Naive B cell (primary cell): ENCODE measurements at places on chromosomes 16 and 17. TPM values are rescaled to one million over a fixed set of nuclear protein-coding genes. Genes with fewer than 3 reads are reported as not detected.

Gene EXOC3L1
- polyA plus RNA-seq: 0.12 TPM

DNA sequence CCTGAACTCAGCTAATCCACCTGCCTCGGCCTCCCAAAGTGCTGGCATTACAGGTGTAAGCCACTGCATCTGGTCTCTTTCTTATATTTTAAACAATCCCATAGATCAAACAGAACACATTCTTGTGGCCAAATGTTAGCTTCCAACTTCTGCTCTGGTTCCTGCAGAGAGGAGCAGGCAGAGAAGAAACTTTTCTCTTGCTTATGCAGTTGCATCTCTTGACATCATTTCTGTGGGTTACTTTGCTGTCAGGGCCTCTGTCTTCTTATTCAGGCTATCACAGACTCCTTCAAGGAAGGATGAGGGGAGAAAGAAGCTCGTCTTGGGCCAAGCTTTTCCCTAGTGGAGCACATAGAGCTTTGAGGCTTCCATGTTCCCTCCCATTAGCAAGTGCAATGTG is 7.8 kb downstream of the HSD17B2 start:
- DNase-seq: no peak

- DNase-seq: no peak
Observed at GRCh38 chr16:66007717-66008116, 358.8 kb upstream of the CDH5 start.

- no peak for DNase-seq
Observed at GRCh38 chr17:61255647-61256046, 144.0 kb upstream of the TBX2 start.

- DNase-seq: no peak
Observed at GRCh38 chr17:48552466-48553189, 7.7 kb upstream of the HOXB2 start.

DNA sequence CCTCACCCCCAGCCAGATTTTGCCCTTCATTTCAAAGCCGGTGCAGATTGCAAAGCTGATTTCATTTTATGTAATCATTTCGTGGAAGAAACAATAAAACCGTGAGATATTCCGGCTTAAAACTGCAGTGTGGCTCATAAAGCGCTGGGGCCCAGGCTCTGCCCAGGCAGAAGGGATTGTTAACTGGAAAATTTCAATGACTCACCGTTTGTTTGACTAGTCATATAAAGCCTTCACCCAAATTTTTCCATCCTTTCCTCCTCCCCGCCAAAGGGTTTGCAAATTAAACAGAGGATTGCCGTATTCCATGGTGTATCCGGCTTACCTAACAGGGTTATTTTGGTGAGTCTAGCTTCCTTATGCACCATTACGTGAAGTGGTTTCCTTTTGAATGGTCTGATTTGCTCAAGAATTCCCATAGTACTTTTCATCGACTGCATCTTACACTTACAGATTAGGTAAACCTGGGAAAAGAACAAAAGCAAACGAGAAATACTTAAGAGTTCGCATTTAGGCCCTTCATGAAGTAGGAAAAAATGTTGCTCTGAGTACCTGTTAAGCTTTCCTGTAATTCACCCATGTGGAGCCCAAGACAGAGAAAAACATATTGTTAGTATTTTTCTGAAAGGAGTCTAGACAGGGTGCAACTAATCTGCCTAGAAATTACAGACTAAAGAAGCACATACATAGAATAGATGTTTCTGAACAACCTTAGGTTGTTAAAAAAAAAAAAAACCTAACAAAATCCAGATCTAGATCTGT is 949 bp upstream of the GSPT1 start:
- DNase-seq: no peak

DNA sequence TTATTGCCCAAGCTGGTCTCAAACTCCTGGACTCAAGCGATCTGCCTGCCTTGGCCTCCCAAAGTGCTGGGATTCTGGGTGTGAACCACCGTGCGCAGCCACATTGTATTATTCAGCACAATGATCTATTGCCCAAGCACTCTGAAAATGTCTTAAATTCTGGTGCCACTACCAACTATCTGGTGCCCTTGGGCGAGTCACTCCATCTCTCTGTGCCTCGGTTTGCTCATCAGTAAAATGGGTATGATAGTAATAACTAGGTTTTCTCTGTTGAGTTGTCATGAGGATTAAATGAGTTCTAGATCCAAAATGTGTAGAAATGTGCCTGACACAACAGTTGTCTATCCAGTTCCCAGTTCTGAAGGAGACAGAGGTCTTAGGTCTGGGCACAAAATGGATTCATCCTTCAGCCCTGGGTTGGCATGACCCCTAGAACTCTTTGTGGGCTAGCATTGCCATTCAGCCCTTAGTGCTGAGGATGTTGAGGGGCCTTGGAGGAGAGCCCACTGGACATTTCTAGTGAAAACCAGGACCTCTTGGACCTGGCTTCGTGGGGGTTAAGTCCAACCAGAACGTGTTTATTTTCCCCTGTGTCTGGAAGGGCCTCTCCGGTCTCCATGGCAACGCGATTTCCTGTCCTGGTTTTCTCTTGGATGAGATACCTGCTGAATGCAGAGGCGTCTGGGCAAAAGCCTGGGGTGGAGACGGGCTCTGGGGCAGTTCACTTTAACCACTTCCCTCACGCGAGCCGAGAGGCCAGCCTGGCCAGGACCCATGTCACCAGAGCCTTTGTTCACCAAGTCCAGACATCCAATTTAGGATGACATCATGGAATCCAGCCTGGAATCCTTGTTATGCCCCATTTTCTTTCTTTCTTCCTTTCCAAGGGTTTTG is 43.7 kb upstream of the TNRC6A start:
- DNase-seq: no peak

DNA sequence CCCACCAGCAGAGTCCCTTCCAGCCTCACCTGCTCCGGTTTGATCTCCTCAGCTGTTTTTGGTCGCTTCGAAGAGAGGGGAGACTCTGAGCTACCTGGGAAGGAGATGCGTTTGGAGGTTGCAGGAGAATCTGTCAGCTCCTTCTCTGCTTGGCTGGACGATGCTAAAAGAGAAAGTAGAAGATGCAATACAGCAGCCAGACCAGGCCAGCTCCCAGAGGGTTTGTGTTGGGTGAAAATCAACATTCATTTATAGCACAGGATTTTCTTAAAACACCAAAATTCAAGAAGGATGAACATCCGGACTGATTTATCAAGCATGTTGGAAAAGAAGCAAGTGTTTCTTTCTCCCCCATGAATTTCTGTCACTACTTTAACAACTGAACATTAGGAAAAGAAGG is 236.1 kb downstream of the ZFHX3 start:
- no peak for DNase-seq

DNA sequence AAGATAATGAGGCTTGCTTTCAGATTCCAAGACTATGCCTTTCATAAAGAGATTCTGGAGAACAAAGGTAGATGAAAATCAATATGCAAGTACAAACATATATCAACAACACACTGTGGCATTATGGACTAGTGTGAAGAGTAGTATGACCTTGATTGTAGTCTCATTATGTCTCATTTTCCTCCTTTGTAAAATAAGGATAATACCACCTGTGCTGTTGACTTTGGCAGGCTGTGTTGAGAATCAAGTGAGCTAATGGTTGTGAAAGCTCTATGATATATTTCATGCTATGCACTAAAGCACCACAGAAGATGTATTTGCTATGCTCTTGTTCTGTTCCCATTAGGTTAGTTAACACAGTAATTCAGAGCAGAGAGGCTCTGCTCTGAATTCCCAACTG is 78.5 kb upstream of the NACA2 start:
- no peak for DNase-seq

DNA sequence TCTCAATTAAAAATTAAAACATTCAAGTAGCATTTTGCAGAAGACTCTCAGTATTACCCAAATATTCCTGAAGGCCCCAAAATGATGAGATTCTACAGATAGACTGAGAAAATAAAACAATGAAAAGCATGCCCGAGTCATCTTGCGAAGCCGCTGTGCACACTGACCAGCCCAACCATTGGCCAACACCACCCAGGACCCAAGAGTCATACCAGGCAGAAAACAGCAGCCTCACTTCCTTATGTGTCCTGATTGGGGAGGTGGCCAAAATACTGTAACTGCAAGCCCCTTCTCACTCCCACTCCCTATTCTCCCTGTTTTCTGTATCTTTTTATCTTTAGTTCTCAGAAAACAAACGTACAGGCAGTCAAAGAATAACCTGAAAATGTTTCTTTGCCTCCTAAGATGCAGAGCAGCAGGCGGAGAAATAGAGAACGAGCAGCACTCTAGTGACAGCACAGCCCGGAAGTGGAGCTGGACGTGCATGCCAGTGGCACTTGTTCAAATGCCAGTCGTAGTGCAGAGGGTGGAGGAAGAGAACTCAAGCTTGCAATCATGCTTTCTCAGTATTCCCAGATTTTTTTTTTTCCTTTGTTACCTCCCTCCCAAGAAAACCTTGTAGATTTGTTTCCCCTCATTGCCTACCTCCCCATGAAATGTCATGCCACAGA is 182.3 kb upstream of the SOX9 start:
- no peak for DNase-seq

DNA sequence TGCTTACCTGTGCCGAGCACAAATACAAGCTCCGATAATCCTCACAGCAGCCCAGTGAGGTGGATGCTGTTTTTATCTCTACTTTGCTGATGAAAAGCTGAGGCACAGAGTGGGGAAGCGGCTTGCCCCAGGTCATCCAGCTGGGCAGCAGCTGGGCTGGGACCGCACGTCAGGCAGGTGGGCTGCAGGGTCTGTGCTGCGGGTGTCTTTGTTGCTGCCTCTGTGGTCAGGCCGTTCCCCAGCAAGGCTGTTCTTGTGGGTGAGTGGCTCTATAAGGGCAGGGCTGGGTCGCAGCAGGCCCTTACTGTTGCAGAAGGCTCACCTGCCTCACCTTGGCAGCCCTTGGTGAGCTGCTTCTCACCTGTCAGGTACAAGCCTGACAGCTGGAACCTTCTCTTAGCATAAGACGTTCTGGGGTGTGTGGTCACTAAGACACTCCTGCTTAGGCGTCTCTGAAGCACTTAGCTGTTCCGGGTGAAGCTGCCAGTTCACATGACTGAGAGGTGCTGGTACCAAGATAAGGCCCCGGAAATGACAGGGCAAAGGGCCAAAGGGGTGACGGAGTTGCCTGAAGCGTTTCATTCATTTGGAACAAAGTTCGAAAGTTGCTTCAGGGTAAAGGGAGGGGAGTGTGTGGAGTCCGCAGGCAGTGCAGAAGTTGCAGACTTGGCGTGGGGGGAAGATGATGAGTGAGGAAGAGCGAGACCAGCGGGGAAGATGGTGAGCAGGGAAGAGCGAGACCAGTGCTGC is 17.4 kb downstream of the IRF8 start:
- DNase-seq: no peak

- no peak for DNase-seq
Observed at GRCh38 chr17:74951680-74952421, 16.2 kb downstream of the OTOP3 start.
